Inflammatory macrophage treated with lipopolysaccharide for 4 hours (primary cell): ENCODE measurements at places on chromosomes 12 and 14.

- no peak for DNase-seq
Observed at GRCh38 chr14:86310611-86311010, 780.7 kb downstream of the FLRT2 start.

GRCh38 chr12:30461026-30461615, 234.5 kb downstream of the IPO8 start:
- no peak for DNase-seq

- DNase-seq = no peak
Observed at GRCh38 chr12:119363037-119363436, 28.5 kb downstream of the CCDC60 start.

- no peak for DNase-seq
Observed at GRCh38 chr14:36522972-36523715, 3.1 kb upstream of the NKX2-1 start.

DNA sequence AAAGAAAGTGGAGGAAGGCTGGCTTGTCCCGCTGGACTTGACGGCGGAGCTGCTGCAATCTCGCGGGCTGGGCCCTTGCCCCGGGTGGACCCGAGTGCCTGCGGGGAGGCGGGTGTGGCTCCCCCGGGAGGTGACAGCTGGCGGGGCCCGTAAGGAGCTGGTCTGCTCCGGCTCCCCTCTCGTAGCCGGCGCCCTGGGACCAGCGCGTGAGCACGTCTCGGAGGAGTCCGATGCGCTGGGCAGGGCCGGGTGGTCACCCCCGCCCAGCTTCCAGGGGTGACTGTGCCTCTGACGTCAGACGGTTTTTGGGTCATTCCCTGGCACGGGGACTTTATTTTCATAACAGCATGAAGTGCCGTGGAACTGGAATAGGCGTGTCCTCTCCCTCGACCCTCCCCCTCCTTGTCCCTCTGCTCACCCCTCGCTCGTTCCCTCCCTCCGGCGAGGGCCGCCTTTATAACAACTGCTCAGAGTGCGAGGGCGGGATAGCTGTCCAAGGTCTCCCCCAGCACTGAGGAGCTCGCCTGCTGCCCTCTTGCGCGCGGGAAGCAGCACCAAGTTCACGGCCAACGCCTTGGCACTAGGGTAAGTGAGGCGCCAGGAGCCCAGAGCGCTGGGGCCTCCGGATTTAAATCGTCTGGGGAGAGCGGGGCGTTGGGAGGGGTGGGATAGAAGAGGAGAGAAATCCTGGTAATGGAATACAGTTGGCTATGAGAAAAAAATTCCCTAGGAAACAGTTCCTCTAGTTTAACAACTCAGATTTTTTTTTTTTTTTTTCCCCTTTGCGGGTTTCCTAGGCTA, at the start of gene GPRC5A:
Gene GPRC5A, plus strand, starts transcription at position 483 of the 801 bp plus-strand sequence. CDS start 16,688 bp downstream, outside the sequence.
- peak; percentile 56 for DNase-seq

DNA sequence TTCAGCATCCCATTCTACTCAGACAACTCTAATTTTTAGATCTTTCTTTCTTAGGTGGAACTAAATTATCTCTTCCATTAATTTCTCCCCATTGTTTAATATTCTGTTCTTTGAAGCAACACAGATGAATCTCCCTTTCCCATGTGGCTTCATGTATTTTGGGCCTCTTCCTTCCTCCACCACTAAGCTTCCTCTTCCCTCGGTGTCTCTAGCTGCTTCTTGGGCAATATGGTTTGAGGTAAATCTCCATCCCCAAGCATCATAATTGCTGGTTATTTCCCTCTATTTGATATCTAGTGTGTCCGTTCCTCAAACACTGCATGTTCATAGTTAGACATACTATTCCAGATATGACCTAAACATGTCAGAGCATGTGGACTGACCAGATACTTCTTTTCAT, 119.2 kb downstream of the PELI2 start:
- peak; percentile 9 for DNase-seq

DNA sequence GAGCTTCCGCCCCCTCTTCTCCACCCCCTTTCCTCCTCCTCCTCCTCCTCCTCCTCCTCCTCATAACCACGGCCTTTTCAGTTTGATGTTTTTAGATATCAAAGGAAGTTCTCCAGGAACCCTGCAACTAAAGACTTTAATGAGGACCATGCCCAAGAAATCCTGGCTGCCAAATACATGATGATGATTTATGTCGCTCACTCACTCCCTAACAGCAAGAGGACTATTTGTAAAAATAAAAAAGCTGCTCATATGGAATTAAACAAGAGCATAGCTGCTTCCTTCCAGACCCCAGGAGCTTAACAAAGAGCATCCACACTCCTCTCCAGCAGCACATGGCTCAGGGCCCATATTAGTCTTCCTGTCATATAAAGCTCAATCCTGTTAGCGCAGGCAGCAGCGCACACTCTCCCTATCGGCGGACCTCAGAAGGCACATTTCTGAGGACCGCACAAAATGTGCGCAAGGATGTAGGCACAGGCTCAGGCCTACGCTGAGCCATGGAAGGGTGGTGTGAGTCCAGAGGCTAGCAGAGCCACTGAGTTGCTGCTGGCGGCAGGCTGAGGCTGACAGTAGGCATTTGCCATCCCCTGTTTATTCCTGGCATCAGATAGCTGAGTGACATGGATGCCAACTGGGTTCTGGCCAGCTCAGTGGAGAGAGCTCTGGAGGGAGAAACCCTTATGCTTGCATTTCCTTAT, 232.8 kb downstream of the MSRB3 start:
- DNase-seq = no peak

- no peak for DNase-seq
Observed at GRCh38 chr14:71588028-71588427, 344.2 kb upstream of the RGS6 start.

- DNase-seq = peak; percentile 87
Observed at GRCh38 chr14:89292579-89293313, 124.3 kb downstream of the FOXN3 start.
